ENCODE measurements at places on chromosomes 5 and 9.

DNA sequence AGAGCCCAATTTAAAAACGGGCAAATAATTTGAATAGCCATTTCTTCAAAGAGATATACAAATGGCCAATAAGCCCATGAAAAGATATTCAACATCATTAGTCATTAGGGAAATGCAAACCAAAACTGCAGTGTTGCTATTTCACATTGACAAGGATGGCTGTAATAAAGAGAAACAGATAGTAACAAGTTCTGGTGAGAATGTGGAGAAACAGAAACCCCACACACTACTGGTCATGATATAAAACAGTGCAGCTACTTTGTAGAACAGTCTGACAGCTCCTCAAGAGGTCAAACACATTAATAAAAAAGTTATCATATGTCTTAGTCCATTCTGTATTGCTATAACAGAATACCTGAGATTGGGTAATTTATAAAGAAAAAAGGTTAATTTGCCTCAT, 237.0 kb upstream of the GRAMD2B start:
- DNase-seq: no peak

DNA sequence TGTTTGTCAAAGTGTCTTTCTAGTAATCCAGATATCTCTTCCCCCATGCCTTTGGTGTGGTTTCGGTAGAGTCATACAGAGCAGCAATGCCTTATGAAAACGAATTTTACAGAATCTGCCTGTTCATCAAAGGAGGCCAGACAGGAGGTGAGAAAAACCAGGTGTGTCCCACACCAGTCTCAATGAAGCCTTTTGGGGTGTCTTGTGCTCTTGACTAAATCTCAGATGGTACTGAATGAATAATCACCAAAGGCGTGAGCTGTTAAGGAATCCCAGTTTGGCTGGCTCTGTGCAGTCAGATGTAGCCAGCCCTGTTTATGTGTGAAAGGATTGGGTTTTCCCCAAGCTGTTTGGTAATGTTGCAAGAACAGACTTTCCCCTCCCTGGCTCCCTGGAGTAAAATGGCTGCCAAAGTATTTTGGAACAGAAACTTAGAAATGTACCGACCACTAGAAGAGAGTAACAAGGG, 70.8 kb upstream of the CDKN2B start:
- peak; percentile 93 for DNase-seq

GRCh38 chr5:51895834-51896233, 512.6 kb downstream of the ISL1 start:
- DNase-seq: no peak

DNA sequence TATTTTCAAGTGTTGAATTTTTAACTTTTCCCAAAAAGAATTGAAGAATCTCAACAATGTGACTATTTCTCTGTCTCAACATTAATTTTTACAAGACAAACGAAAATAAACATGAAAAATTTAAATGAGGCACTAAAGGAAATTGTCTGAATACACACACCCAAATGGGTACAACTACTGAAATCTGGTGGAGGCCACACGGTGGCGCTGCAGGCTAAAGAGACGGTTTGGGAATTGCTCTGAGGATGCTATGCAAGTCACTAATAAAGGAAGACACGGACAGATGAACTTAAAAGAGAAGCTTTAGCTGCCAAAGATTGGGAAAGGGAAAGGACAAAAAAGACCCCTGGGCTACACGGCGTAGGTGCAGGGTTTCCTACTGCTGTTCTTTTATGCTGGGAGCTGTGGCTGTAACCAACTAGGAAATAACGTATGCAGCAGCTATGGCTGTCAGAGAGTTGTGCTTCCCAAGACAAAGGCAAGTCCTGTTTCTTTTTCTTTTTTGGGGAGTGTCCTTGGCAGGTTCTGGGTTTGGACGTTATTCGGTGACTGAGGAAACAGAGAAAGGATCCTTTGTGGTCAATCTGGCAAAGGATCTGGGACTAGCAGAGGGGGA, at the start of gene PCDHB10:
Gene PCDHB10, plus strand, starts transcription at position 244 of the 616 bp plus-strand sequence. Its CDS starts 200 bp downstream, at position 444.
- DNase-seq: peak; percentile 40

- DNase-seq: peak; percentile 69
These were observed 634.7 kb upstream of the ARRDC3 start for GRCh38 chr5:92017776-92018175.

DNA sequence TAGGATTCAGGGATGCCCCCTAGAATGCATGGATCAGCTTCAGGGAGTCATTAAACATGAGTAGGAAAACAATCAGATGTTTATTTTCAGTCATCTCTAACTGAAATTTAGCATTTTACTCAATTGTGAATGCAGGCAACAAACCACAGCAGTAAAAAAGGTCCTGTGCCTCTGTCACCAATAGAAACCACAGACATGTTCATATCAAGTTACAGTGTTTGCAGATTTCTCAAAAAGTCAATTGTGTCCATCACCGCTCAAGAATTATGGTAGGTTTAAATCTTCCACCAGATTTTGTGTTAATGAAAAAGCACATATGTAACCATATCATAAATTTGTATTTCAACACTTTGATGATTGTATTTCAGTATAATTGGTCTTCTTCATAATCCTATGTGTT, 68.4 kb upstream of the SLC1A1 start:
- DNase-seq: no peak

GRCh38 chr5:72057816-72058215, 49.5 kb upstream of the MAP1B start:
- DNase-seq: no peak

DNA sequence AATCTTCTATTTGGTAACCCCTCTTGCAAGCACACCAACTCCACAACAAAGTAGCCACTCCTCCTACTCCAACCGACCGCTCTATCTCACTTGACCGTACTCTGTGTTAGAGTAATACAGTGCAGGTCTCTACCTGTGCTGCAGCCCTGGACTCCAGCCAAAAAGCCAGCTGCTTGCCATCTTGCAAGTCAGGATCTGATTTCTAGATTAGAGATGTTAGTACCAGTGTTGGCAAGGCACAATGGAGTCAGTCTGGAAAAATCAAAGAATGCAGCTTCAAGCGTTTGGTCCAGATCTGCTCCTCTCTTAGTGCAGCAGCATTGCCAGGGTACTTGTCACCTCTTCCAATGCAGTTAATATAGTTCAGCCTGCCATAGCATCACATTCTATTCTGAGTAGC, 477.6 kb downstream of the ZSWIM6 start:
- peak; percentile 91 for DNase-seq

- DNase-seq: no peak
These were observed 246.9 kb downstream of the FANCC start for GRCh38 chr9:95070549-95071021.
